ENCODE measurements at places on chromosomes 1 and 21. TPM values are rescaled to one million over a fixed set of nuclear protein-coding genes. Genes with fewer than 3 reads are reported as not detected.

The NEXN gene
- total RNA-seq, result 10.9 TPM

The ADAMTS1 gene
- total RNA-seq, result 12.5 TPM

The KRTAP13-2 gene
- total RNA-seq, result 2.3 TPM

The OR6N2 gene
- not detected for total RNA-seq

The KIF21B gene
- total RNA-seq, result 10.4 TPM

The C1QTNF12 gene
- total RNA-seq, result 21.3 TPM

The PODN gene
- 3.2 TPM for total RNA-seq

The DCDC2B gene
- not detected for total RNA-seq

The FYB2 gene
- total RNA-seq, result 0.66 TPM

The FMO5 gene
- 65.6 TPM for total RNA-seq

The MASP2 gene
- total RNA-seq, result not detected

The A3GALT2 gene
- not detected for total RNA-seq

The WNT4 gene
- 2.5 TPM for total RNA-seq

The CCDC30 gene
- 1.5 TPM for total RNA-seq

The CASZ1 gene
- 45.0 TPM for total RNA-seq

The SERINC2 gene
- 212 TPM for total RNA-seq

The SPATA21 gene
- total RNA-seq, result not detected

The S100B gene
- 3.3 TPM for total RNA-seq

The COL16A1 gene
- 9.0 TPM for total RNA-seq

The CYP2J2 gene
- 56.8 TPM for total RNA-seq

The OR2L13 gene
- not detected for total RNA-seq

The MIXL1 gene
- total RNA-seq, result not detected

The DNALI1 gene
- total RNA-seq, result 4.1 TPM

The TMEM51 gene
- total RNA-seq, result 28.6 TPM

The THEM5 gene
- not detected for total RNA-seq

The ZNF678 gene
- 10.4 TPM for total RNA-seq

The STUM gene
- 1.0 TPM for total RNA-seq

The OR2L5 gene
- not detected for total RNA-seq

The ACKR1 gene
- total RNA-seq, result 23.9 TPM

The CA6 gene
- not detected for total RNA-seq

The FAM72C gene
- total RNA-seq, result 0.37 TPM

The ALPL gene
- total RNA-seq, result 1.6 TPM

The AHDC1 gene
- total RNA-seq, result 18.4 TPM

The ERICH3 gene
- not detected for total RNA-seq

The CD247 gene
- total RNA-seq, result 2.6 TPM

The SLC35D1 gene
- total RNA-seq, result 48.1 TPM

The BATF3 gene
- 0.74 TPM for total RNA-seq

The MFSD2A gene
- 27.2 TPM for total RNA-seq

The GALNT2 gene
- 67.3 TPM for total RNA-seq

The LAD1 gene
- total RNA-seq, result 280 TPM

The ADGRB2 gene
- 0.59 TPM for total RNA-seq

The OR2T33 gene
- not detected for total RNA-seq

The GJA9 gene
- total RNA-seq, result 1.7 TPM

The GUCA2A gene
- 959 TPM for total RNA-seq

All from colonic mucosa (tissue), 4 donors.